ENCODE measurements at places on chromosomes 3 and 15. TPM values are rescaled to one million over a fixed set of nuclear protein-coding genes. Genes with fewer than 3 reads are reported as not detected.

REC114 gene
- total RNA-seq, result not detected

PLA2G4F gene
- under 0.01 TPM for total RNA-seq

SLCO2A1 gene
- not detected for total RNA-seq

COL6A5 gene
- not detected for total RNA-seq

TMOD3 gene
- total RNA-seq, result 37.0 TPM

ADAMTSL3 gene
- 0.32 TPM for total RNA-seq

ECT2 gene
- total RNA-seq, result 11.2 TPM

CISH gene
- total RNA-seq, result 0.95 TPM

TMEM212 gene
- not detected for total RNA-seq

GALK2 gene
- total RNA-seq, result 86.6 TPM

PLSCR2 gene
- 0.32 TPM for total RNA-seq

LSMEM2 gene
- total RNA-seq, result not detected

Measured in bronchial smooth muscle cell (primary cell).